ENCODE measurements at places on chromosomes 5 and 9.

- no peak for DNase-seq
Measured at GRCh38 chr9:116791326-116791725, 104.2 kb downstream of the TRIM32 start.

DNA sequence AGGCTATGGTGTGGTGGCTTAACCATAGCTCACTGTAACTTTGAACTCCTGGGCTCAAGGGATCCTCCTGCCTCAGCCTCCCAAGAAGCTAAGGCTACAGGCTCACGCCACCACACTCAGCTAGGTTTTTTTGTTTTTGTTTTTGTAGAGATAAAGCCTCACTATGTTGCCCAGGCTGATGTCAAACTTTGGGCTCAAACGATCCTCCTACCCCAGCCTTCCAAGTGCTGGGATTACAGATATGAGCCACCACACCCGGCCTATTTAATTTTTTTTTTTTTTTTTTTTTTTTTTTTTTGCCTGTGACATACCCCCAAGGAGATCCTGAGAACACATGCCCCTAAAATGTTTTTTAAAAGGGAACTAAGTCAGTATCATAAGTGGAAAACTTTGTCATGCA, 10.4 kb downstream of the FUBP3 start:
- DNase-seq = no peak

GRCh38 chr9:25224309-25224708, 453.9 kb downstream of the TUSC1 start:
- no peak for DNase-seq

GRCh38 chr5:95048628-95049027, 236.3 kb downstream of the MCTP1 start:
- no peak for DNase-seq

DNA sequence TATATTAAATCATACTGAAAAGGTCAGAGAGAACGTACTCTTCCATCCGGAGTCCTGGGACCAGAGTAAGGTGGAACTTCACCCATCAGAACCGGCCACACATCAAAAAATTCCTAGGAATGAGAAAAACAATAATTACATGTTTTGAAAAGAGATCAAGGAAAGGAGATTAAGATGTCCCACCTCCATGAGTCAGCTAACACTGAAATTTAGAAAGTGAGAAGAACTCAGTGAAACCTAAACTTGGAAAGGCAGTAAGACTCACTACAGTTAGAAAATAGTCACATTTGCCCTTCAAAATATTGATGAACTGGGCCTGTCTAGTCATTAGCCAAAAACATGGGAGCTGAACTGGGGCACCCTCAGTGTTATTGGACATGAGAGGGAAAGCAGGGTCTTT, 23.0 kb downstream of the PDE6A start:
- no peak for DNase-seq

GRCh38 chr5:72231991-72232703, 87.9 kb downstream of the MRPS27 start:
- DNase-seq = no peak

- no peak for DNase-seq
Measured at GRCh38 chr9:78261403-78262001, 25.6 kb downstream of the CEP78 start.

GRCh38 chr9:71830929-71831328, 62.6 kb upstream of the CEMIP2 start:
- DNase-seq = no peak

GRCh38 chr5:61603211-61603908, 271.3 kb downstream of the ZSWIM6 start:
- DNase-seq = no peak

DNA sequence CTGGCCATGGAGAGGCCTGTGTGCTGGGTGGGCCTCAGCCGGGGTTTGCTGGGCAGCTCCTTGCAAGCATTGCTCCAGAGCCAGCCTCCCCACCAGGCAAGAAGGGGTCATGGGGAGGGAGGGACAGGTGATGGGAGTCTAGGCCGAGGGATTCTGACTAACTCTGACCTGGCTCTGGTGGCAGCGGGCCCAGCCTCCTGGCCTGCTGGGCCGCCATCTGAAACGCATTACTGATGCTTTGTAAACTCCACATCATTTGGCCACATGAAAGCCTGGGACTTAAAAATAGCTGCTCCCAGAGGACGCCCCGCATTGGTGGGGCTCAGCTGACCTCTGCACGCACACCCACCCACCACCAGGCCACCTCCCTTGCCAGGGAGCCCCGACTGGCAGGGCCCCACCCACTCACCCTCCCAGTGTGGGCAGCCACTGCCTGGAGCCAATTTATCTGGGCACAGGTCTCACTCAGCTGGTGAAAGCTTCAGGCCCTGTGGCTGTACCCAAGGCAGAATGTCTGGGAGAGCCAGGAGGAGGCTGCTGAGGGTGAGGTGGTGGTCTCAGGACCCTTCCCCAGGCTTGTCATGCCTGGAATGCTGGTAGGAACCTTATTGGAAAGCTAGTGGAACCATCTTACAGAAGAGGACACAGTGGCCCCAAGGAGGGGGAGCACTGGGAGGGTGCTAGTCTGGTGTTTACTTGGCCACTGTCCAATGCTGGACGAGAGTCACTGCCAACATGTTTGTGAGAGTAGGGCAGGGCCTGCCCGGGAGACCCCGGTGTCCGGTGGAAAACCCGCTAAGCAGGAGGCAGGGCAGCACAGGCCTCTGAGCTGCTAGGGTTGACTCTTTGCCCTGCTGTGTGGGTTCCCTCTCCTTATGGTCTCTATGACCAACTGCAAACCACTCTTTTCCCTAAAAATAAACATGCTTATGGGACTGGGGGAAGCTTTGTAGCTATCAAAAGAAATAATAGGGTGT, 10.8 kb downstream of the TCF7 start:
- DNase-seq = no peak

DNA sequence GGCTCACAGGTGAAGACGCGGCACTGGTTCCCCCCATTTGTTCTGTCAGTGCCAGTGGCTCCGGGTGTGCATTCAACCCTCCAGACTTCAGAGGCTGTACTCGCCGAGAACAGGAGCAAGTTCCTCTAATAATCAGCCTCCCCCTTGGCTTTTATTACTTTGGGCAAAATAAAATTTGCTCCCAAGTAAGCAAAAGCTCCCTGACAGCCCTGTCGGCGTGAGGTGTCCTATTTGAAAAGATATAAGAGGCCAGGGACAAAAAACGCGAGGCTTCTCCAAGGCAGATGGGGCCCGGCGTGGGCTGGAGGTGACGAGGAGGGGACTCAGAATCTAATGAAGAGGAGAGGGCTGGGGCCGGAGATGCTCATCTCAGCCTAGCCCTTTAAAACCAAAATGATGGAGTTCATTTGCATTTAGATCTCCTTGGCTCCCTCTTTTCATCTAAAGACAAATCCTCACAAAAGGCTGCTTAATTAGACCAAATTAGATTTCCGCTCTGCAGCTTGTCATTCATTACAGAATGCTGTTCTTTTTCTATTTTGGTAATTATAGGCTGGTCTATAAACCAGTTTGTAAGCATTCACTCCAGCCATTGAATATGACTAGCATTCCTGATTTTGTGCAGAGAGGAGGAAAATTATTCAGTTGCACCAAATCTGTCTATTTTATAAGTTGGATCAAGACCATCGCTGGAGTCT, 68.5 kb downstream of the CFAP77 start:
- no peak for DNase-seq

DNA sequence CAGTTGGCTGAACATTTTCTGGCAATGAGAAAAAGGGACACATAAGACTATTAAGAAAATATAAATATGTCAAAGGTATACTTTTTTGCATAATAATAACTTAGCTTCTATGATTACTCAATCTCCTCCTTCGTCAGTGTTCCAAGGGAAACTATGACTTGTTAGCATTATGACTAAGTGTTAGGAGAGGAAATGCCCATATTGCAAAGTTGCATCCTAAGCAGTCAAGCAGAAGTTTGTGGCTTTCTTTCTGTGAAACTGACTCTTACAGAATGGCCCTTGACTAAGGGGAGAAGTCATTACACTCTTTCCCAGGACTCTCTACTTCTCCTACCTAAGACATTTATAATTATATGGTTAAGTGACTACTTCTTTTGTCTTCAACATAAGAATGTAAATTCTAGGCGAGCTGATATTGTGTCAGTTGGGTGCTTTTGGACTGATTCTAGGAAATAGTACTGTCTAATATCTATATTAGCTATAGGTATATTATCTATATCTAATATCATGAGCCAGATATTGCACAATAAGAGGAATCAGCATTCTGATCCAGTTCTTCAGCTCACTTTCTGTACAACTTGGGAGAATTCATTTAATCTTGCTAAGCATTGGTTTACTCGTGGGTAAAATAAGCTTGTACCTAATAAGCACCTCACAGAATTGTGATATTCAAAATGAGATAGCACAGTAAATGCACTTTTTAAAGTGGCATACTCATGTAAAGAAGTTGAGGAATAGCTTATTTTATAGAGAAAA, 16.4 kb upstream of the SPINK6 start:
- DNase-seq = no peak

- DNase-seq = no peak
Measured at GRCh38 chr5:45596320-45596719, 99.9 kb downstream of the HCN1 start.

DNA sequence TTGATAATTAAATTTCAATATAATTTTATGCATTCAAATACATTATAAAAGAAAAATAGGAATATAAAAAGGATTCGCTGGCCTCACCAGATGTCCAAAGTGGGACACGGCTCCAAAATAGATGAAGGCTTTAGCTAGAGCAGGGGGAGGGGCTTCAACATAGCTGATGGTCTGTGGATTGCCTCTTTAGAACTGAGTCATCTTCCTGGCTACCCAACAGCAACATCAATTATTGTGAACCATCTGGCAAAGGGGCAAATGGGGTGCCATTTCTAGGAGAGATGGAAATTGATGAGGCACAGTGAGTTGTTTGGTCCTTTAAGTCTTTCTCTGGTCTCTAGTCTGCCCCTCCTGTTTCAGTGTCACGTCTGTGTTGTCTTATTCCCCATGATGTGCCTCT, 44.2 kb upstream of the CD180 start:
- no peak for DNase-seq

All from activated CD4-positive, alpha-beta memory T cell treated with anti-CD3 and anti-CD28 coated beads, Interleukin-2, amount 10 ng/mL, durations not matched to agents 7 days and 5 days (primary cell).